SIG-M5 (cell line): ENCODE measurements at places on chromosomes 2 and 18.

DNA sequence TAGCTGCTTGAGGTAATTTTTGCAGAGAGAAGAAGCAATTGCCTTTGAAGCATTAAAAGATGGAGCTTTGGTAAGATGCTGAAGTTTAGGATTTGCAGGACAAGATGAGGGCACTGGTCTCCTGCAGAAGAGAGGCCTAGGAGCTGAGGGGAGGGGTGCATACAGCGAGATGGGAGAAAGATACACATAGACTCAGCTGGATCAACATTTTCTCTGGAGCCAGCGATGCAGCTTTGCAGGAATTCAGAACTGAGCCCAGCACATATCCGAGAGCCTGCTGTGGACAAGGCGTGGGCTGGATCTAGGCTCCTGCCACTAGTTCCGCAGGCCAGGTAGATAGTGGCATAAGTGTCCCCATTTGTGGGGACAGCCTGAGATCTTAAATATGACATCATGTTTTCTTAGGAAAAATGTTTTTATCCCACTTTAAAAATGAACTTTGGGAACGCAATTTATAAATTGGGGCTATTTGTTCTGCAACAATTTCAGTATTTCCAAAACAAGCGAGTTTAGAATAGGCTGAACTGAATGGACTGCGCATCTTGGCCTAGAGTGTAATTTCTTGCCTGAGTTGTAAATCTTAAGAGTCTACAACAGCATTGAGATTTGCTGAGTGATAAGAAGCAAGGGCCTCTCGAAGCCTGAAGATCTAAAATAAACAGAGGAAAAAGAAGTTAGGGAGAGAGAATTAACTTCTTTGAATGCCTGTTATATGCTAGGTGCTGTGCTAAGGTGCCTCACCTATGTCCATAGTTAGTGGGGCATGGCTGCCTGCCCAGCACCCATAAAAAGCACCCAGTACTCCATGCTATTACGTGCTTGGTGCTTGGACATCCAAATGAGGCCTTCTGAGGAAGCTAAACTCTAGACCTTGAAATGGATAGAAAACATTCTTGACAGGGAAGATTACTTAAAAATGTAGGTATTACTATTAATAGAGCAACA is 17.3 kb downstream of the GRHL1 start:
- no peak for DNase-seq

- no peak for DNase-seq
Measured at GRCh38 chr18:26593365-26594320, 45.3 kb upstream of the KCTD1 start.

DNA sequence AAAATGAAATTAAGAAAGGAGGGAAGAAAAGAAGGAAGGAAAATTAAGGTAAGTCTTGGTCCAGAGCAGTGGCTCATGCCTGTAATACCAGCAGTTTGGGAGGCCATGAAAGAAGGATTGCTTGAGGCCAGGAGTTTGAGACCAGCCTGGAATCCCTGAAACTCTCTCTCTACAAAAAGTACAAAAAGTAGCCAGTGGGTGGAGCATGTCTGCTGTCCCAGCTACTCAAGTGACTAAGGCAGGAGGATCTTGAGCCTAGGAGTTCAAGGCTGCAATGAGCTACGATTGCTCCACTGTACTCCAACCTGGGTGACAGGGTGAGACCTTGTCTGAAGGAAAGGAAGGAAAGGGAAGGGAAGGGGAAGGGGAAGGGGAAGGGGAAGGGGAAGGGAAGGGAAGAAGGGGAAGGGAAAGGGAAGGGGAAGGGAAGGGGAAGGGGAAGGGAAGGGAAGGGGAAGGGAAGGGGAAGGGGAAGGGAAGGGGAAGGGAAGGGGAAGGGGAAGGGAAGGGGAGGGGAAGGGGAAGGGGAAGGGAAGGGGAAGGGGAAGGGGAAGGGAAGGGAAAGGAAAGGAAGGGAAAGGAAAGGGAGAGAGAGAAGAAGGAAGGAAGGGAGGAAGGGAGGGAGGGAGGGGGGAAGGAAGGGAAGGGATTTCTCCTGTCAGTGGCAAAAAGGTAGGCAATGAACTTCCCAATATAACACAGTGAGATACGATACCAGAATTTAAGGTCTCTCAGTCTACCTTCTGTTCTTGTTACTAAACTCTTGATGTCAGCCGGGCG is 412.8 kb downstream of the CMPK2 start:
- no peak for DNase-seq

DNA sequence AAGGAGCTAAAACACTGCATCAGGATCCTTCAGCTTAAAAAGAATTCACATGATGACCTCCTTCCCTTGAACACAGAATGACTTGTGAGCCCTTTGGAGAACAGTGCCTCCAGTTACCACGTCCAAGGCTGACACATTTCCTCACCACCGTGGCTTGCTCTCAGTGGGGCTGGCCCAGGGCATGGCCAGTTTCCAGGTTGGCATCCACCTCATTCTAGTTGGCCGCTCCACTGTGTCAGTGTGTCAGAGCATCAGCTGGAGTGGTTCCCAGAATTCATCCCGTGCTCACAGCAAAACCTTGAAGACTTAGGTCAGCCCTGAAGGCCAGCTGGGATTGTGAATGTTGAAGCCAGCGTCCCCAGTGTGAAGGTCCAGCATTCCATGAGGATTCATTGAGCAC is 158.5 kb downstream of the INSIG2 start:
- DNase-seq: no peak
